ENCODE measurements at places on chromosomes 7 and 10.

GRCh38 chr10:57830877-57831560, 436.7 kb downstream of the IPMK start:
- no peak for DNase-seq

- no peak for DNase-seq
Observed at GRCh38 chr7:51128545-51129435, 187.8 kb downstream of the COBL start.

GRCh38 chr7:24821045-24821753, 63.9 kb upstream of the GSDME start:
- DNase-seq: peak; percentile 86

GRCh38 chr10:80530816-80531215, 6.9 kb upstream of the SH2D4B start:
- DNase-seq: no peak

- DNase-seq: no peak
Observed at GRCh38 chr7:136293841-136294391, 316.8 kb upstream of the MTPN start.

- no peak for DNase-seq
Observed at GRCh38 chr10:7571981-7572380, 94.8 kb downstream of the ITIH5 start.

- no peak for DNase-seq
Observed at GRCh38 chr7:41698114-41698513, 4.8 kb downstream of the INHBA start.

- DNase-seq: no peak
Observed at GRCh38 chr10:43888586-43888985, 239.9 kb upstream of the ZNF32 start.

DNA sequence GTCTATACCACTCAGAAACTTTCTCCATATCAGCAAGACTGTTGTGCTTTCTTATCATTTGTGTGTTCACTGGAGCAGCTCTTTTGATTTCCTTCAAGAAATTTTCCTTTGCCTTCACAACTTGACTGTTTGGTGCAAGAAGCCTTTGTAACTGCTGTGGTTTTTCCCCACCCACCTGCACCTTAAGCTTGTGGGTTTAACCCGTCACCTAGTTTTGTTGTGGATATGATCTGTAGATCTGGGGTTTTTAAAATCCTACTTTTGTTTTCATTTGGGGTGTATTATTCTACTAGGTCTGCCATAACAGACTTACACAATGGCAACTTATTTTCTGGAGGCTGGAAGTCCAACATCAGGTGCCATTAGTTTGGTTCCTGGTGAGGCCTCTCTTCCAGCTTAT, 30.5 kb upstream of the CHST3 start:
- DNase-seq: no peak

- no peak for DNase-seq
Observed at GRCh38 chr7:28671526-28671925, 259.2 kb downstream of the CREB5 start.

GRCh38 chr7:8189625-8190024, 72.3 kb downstream of the ICA1 start:
- no peak for DNase-seq

DNA sequence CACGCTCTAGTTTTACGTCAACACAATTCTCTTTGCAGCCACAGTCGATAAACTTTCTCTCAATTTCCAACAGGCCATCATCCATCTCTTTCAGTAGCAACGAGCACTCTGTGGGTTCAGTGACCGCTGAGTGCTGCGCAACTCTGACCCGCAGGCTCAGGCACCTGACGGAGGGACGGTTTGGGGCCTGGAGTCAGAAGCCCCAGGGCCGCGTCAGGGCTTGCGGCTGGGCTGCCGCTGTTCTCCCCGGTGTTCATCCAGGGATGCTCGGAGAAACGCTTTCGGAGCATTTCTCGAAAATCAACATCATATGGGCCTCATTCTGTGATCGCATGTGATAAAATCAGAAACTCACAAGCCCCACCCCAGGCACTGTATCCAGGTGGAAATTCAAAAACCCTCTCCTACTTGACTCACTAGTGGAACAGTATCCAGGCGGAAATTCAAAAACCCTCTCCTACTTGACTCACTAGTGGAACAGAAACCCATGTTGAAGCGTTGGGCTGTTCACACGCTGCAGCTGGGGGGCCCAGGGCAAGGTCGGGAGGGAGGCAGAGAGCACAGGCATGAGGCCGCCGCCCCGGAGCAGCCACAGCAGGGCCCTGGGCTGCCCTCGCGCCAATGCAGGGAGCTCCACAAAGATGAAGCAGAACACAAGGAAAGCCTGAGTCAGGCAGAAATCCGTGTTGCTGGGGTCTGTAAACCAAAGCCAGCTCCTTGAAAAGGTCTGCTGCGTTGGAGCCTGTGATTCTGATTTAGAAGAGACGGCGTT, 73.3 kb upstream of the NKX6-2 start:
- no peak for DNase-seq

DNA sequence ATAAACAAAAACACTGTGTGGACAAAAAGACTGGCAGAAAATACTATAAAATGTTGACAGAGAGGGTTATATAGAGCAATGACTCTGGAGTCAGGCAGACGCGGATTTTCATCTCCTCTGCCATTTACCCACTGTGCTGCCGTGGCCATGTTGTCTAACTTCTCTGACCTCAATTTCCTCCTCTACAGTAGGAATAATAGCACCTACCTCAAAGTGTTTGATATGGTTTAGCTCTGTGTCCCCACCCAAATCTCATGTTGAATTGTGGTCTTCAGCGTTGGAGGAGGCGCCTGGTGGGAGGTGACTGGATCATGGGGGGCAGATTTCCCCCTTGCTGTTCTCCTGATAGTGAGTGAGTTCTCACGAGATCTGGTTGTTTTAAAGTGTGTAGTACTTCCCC, 78.2 kb upstream of the CALN1 start:
- DNase-seq: no peak

GRCh38 chr10:114273910-114274309, 34.9 kb downstream of the VWA2 start:
- no peak for DNase-seq

GRCh38 chr7:101507791-101508252, 121.3 kb downstream of the MYL10 start:
- peak; percentile 5 for DNase-seq

DNA sequence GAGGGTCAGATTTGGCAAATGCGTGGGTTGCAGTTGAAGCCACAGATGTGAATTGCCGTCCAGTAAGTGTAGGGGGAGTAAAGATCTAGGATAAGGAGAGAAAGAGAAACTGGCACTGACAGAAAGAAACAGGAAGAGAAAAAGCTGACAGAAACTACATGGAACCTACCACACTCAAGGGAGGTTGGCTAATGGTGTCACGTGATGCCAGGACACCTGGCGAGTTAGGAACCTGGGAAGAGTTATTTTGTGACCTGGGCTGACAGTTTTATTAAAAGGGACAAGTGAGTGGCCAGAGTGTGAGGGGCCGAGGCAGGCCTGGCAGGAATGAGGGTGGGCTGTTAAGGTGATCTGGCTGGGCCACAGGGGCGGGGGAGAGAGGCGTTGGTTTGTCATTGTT, 188.7 kb downstream of the ADARB2 start:
- DNase-seq: no peak

- DNase-seq: no peak
Observed at GRCh38 chr10:65342245-65342644, 1583.6 kb upstream of the LRRTM3 start.

DNA sequence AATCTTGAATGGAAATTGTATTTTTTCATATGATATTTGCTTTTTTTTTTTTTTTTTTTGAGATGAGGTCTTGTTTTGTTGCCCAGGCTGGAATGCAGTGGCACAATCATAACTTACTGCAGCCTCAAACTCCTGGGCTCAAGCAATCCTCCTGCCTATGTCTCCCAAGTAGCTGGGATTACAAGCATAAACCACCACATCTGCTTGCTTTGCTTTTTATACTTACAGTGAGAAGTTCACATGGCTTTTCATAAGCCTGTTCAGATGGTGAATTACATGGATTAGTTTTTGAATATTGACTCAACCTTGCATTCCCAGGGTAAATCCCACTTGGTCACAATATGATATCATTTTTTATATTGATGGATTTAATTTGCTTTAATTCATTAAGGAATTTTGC, 22.0 kb downstream of the LRRD1 start:
- DNase-seq: no peak

GRCh38 chr10:77193001-77193400, 444.6 kb downstream of the KCNMA1 start:
- no peak for DNase-seq

GRCh38 chr7:141847996-141848395, 6.7 kb upstream of the PRSS37 start:
- DNase-seq: no peak

DNA sequence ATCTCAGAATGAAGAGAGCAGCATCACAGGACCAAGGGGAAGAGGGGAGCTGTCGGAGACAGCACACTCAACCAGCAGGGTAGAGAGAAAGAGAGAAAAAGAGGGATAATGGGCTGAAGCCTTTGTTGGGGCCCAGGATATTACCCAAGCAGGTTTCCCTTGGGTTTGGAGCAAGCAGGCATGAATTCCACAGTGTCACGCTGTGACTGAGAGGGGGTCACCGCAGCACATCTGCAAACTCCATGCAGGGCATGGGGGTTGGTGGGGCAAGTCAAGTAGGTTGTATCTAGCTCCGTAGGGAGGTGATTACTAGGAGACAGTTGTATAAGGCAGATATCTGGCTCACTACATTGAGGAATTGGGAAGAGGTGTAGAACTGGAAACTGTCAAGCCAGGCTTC, 42.2 kb upstream of the SEMA3E start:
- no peak for DNase-seq

DNA sequence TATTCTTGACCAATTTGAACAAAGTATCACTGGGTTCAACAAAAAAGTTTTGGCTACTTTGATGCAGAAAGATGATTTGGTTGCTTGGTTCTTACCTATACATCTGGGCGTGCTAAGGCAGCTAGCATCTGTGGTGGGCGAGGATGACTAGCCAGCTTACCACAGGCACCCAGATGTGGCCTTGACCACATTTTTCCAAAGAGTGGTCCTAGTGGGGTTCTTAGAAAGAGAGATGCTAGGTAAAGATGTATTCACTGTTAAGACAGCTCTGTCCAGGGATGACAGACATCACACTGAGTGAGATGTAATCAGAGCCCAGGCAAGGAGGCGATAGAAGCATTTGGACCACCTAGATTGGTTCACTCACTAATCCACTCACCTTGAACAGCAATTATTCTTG, 785 bp downstream of the DNTT start:
- DNase-seq: no peak

- DNase-seq: no peak
Observed at GRCh38 chr10:7085147-7085912, 325.5 kb downstream of the SFMBT2 start.

- no peak for DNase-seq
Observed at GRCh38 chr10:89695307-89695706, 6.1 kb upstream of the KIF20B start.

GRCh38 chr7:47458486-47458885, 123.4 kb downstream of the TNS3 start:
- no peak for DNase-seq

DNA sequence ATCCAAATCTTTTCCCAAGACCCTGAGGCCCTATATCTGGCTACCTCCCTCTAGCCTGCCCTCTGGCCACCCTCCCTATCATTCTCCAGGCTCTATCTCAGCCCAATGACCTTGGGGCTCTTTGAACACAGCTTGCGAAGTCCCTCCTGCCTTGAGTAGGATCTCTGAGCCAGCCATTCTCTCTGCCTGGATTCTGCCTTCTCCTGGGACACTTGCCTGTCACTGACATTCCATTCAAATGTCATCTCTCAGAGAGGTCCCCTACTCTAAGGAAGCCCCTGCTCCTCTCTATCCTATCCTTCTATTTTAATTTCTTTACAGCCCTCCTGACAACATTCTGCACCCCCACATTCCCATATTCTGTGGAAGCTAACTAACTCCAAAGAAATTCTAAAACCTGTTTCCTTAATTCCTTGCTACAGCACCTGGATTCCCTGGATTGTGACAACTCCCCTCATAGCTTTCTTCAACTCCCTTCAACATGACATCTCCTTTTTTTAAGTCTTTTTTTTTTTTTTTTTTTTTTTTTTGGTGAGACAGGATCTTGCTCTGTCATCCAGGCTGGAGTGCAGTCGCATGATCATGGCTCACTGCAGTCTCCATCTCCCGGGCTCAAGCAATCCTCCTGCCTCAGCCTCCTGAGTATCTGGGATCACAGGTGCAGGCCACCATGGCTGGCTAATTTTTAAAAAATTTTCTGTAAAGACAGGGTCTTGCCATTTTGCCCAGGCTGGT, 81.0 kb upstream of the ASAH2 start:
- DNase-seq: no peak

DNA sequence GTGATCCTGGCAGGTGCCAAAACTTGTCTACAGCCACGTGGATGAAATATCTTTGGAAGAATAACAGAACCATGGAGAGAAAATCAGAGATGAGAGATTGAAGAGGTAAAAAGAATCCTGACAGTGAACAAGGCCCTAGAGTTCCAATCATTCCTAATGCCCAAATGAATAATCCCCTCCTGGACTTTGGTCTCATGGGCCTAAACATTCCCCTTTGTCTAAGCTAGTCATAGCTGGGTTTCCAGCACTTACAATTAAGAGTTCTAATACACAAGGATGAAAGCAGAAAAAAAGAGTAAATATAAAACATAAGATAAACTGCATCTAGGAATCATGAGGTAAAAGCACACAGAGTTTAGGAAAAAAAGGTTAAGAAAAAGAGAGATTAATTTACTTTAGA, 40.2 kb downstream of the ARHGAP12 start:
- no peak for DNase-seq

DNA sequence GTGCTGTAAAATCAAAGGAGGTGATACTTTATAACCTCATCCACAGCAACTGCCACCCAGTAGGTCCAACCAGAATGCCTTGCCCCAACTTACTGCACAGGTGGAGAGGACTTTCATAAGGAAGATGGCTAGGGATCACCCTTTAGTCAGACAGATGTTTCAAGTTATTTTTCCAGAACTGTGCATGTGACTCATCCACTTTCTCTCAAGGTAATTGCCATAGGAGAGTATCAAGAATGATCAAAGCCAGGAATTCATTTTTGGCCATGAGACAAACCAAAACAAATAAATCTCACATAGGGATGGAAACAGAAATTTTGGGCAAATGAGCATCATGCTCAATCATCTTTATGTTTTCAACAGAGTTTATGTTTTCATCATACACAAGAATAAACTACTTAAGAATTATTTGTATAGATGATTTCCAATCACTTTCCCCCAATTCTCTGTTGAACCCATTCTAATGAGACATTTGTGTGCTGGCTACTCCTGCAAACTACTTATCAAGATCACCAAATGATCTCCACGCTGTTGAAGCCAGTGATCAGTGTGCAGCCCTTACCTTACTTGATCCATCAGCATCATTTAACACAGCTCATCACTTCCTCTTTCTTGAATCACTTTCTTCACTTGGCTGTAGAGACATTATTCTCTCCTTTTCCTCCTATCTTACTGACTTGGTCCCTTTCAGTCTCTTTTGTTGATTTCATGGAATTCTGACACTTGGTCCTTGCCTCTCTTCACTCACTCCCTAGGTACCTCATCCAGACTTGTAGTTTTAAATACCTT, 74.0 kb downstream of the SLC16A9 start:
- no peak for DNase-seq

GRCh38 chr7:126778101-126778500, 474.6 kb downstream of the GRM8 start:
- DNase-seq: no peak

GRCh38 chr10:4130685-4131084, 345.7 kb upstream of the KLF6 start:
- DNase-seq: no peak

- no peak for DNase-seq
Observed at GRCh38 chr10:19946791-19947190, 130.6 kb downstream of the PLXDC2 start.

GRCh38 chr7:142785841-142786250, 15.1 kb downstream of the PRSS2 start:
- no peak for DNase-seq

Data from stimulated activated effector memory CD8-positive, alpha-beta T cell treated with anti-CD3 and anti-CD28 coated beads, Interleukin-12 subunit alpha, Interleukin-12 subunit beta, amount 100 ng/mL, for 72 hours (primary cell).